ENCODE measurements at places on chromosomes 6 and 20.
A peak's percentile ranks its signal among the peaks of the same experiment; 100 is the strongest.

GRCh38 chr6:84526631-84527030, 237.8 kb downstream of the TBX18 start:
- DNase-seq: no peak

- no peak for DNase-seq
These were observed 99.1 kb downstream of the HIVEP2 start for GRCh38 chr6:142845624-142846458.

DNA sequence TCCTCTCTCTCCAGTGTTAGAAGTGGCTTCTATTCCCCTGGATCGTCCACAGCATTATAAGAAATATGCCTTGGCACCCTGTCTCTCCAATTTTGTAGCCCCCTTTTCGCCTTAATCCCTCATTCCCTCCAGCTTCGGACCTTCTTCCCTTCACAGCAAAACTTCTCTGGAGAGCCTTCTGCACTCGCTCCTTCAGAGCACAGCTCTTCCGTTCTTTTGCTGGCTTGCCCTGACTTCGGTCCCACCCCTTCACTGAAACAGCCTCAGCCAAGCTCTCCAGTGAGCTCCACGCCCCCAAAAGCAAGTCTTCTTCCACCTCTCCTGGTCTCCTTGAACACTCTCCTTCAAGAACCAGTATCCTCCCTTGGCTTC, 134.7 kb upstream of the RNF24 start:
- no peak for DNase-seq

GRCh38 chr20:9927224-9927623, 88.3 kb upstream of the PAK5 start:
- DNase-seq: no peak

DNA sequence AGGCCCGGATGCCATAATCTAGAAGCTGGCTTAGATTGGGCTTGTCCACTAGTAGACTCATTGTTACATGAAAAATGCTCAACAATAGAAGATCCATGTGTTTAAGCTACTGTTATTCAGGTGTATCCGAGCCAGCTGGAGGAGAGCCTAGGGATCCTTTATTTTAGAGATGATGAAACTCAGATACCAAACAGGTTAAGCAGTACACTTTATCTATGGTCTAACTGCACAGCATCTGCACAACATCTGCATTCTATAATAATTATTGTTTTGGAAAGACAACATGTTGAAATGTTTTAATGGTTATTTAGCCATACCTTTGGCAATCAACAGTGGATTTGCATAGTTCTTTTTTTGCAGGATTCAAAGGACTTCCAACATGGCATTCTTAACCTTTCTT, 134.1 kb downstream of the RFPL4B start:
- DNase-seq: no peak

DNA sequence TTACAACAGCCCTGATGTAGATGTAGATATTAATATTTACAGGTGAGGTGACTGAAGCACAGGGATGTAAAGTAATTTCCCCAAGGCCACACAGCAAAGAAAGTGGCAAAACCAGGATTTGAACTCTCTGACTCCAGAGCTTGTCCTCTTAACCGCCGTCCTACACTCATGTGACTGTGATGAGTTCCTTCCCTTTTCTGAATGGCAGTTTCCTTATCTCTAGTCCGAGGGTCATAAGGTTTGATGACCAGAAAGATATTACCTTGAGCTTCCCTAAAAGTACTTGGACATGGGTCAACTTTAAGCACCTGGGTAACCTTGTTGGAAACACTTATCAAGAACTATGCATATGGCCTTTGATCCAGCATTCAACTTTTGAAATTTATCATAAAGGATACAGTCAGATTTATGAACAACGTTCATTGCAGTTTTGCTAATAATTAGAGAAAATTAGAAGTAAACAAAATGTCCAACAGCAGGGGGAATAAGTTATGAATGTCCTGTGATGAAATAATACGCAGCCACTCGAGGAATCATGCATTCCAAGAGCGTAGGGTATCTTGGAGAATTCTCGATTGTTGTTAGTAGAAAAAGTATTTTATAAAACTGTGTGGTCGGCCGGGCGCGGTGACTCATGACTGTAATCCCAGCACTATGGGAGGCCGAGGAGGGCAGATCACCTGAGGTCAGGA, 2.3 kb upstream of the TLDC2 start:
- DNase-seq: no peak

GRCh38 chr6:16659466-16660156, 101.6 kb downstream of the ATXN1 start:
- no peak for DNase-seq

GRCh38 chr6:89386917-89387491, 25.1 kb downstream of the RRAGD start:
- no peak for DNase-seq

DNA sequence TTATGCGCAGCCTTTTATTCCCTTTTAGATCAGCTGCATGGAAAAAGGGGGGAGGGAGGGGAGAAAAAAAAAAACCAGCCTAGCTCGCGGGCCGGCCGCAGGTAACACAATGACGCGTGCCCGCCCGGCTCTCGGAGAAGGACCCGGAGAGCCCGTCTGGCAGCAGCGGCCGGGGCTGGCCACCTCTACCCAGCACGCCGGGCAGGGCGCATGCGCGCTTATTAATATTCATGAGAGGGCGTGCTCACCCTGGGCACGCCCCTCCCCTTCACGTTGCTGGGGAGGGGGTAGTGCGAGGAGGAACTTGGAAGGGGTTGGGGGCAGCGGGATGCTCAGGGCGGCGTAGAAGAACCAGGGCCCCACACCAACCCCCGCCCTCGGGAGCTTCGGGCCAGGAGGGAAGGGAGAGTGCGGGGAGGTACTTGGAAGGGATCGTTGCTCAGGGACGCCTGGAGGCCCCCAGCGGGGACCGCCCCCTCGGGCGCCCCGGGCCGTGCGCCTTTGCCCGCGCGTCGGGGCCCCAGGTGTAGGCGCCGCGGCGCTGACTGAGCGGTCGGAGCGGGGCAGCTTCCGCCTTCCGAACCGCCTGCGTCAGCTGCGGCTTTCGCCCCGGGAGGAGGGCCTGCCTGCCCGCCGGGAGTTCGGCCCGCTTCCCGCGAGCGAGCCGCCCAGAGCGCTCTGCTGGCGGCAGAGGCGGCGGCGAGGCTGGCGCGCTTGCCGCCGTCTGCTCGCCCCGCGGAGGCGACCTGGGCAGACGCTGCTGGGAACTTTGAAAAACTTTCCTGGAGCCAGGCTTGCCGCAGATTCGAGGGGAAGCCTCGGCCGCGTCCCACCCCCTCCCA, at the start of gene JAG1:
Gene JAG1 (minus strand): TSS at position 158 of the 842 bp plus-strand sequence. CDS start 469 bp downstream, outside the sequence.
- DNase-seq: peak; percentile 95

GRCh38 chr6:4446982-4447381, 311.6 kb upstream of the ECI2 start:
- DNase-seq: no peak

DNA sequence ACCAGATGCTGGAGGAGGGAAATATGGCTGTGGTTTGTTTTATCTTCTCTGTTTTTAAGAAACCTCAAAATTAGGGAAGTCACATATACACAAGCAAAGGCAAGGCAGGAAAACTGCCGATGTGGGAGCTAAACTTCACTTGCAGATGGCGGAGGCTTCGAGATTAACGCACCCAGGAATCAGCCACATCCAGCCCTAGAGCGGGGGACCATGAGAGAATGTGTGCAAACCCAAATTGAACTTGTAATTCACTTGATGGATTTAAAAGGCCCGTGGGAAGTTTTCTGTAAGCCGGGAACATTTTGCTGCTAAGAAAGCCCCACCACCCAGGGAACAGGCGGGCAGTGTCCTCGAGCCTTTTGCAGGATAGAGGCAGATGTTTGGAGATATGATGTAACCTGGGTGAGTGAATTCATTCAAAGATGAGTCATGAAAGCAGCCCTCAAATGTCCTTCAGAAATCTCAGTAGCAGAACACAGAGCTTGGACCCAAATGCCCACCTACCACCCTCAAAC, 39.9 kb downstream of the PREX1 start:
- DNase-seq: no peak

- DNase-seq: no peak
These were observed 11.8 kb downstream of the UNC5CL start for GRCh38 chr6:41027241-41027640.

DNA sequence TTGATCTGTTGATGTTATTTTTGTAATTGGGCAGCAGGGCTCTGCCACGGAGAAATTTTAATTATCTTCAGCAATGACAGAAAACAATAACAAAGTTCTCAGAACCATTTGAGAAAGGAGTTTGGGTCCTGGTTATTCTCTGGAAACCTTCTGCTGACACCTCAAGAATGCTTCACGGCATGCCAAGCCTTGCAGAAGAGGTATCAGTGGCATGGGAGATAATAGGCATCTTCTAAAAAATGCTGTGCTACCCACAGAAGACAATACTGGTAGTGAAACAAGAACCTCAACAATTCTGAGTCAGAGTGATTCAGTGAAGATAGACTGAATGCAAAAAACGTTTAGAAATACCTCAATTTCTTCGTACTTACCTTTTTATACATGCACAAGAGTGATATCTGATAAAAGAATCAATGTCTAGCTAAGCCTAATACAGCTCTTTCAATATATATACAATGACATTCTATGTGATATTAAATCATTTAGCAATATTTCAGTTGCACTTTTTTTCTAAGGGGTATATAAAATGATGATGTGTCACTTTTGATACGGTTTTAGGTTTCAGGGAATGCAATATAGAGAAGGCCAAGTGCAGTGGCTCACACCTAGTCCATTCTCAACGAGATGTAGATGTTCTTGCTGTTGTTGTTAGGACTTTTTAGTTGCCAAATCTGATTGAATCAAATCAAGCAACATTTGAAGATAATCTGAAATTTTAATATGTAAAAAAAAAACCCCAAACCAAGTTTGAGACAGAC, 110.4 kb upstream of the COL21A1 start:
- no peak for DNase-seq

DNA sequence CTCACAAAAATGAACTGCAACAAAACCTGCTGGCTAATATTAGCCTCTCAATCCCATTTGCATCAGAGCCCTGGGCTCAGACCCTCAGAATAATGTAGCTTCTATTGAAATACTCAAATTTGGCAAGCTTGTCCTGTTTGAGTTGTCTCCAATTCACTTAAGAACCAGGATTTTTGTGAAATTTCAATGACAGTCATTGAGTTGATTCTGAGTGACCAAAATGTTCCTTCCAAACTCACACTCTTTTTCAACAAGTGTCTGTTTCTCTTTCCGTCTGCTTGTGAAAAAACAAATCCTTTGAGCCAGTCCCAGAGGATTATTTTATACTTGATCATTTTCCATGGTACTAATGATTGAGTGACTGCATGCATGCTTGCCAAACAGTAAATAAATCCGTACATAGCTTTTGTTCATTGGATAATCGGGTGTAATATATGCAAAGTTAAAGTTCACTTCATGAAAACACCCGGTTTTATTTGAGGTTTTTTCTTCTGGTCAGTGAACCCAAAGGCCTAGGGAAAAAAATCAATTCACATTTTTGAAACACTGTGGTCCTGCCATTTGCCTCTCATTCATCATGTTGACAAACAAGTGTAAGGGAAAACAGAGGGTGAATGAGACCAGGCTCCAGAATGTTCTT, 16.4 kb upstream of the SLC22A2 start:
- no peak for DNase-seq

DNA sequence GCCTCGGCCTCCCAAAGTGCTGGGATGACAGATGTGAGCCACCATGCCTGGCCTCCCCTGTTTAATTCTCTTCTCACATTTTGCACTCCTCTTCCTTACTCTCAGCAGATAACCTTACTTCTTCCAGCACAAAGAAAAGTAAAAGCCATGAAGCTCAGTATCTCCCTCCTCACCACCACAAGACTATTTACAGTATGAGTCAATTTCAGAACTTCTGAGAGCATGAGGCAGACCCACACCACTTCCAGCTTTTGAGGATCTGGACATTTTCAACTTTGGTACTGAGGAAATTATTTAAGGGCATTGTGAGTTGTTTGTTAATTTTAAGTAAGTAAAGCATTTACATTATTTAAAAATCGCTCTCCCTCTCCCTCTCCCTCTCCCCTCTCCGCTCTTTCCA, 8.0 kb upstream of the SNX3 start:
- DNase-seq: no peak

GRCh38 chr6:152846825-152847224, 96.2 kb downstream of the VIP start:
- DNase-seq: no peak

GRCh38 chr6:36765190-36765589, 67.6 kb downstream of the RAB44 start:
- no peak for DNase-seq

DNA sequence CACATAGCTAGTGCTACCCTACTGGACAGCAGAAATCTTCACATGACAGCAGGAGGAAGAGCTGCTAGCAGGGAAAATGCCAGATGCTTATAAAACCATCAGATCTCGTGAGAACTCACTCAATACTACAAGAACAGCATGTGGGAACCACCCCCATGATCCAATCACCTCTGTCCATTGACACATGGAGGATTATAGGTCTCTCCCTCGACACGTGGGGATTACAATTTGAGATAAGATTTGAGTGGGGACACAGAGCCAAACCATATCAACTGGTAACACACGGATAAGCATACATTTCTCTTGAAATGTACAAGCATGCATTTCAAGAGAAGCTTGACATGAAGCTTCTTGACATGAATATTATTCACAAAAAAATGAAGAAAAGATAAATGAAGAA, 64.1 kb downstream of the MMS22L start:
- DNase-seq: no peak

DNA sequence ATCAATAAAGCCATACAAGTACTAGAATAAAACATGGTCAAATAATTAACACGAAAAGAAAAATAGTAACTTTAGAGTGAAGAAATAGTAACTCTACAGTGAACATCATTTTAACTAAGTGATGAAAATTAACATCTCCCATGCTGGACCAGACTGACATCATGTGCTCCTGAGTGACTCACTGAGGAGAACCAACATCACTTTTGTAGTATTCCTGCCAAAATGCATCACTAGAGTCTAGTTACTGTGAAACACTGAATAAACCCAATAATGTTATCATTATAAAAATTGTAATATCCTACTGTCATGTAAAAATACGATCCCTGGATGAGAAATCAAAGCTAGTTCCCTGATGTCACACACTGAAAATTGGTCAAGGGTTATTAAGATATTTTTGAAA, 361.3 kb downstream of the CD109 start:
- DNase-seq: no peak

GRCh38 chr6:83125425-83125824, 58.0 kb downstream of the DOP1A start:
- DNase-seq: no peak

DNA sequence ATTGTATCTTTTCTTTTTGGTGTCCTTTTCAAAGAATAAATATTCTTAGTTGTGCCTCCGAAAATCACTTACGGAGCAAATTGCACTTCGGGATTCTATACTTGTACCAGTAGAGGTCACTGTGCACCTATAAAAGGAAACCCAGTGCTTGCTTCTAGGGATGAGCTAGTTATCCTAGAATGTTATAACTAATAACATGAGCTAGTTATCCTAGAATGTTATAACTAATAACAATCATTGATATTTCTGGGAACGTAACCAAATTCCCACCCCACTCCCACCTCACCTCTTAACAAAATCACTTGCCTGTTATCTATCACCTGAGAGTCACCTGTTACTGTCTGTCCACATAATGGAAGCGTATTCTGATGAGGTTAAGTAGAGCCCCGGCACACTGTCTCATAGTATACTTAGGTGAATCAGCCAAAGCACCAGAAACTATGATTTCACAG, 126.9 kb upstream of the TIAM2 start:
- DNase-seq: no peak

All from NCI-H748 treated with DMSO at 0.1 percent for 48 hours (cell line).